Activated CD8-positive, alpha-beta T cell treated with anti-CD3 and anti-CD28 coated beads for 36 hours (primary cell): ENCODE measurements at places on chromosomes 2 and 18.

DNA sequence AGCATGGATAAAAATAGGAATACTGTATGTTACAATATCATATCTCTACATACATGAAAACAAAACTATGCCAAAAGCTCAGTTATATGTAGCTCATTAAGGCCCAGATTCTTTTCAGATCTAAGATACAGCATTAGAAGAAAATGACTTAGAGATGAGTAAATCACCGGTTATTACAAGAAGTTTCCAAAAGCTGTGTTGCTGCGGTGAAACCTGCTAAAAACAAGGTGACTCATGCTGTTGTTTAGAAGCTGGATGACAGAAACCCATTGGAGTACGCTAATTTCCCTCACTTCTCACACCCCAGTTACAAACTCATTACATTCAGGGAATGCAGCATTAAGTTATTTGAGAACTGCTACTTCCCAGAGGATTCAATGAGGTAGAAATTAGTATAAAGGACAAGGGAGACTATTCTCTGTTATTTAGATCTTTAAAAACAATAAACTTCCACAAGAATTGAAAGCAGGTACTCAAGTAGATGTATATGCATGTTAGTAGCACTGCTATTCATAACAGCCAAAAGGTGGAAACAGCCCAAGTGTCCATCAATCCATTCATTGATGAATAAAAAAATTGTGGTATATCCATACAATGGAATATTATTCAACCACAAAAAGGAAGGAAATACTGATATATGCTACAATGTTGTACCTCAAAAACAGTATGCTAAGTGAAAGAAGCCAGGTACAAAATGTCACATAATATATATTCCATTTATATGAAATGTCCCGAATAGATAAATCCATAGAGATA is 32.6 kb downstream of the RBKS start:
- no peak overlapping the region for H3K4me3 ChIP-seq
- peak overlapping the region; percentile 52 for H3K27ac ChIP-seq
- H3K4me1 ChIP-seq, result peaks cover 20% of the 10 kb centered on the region
- peak; percentile 27 for DNase-seq
- H3K36me3 ChIP-seq, result peaks cover 11% of the 10 kb centered on the region

DNA sequence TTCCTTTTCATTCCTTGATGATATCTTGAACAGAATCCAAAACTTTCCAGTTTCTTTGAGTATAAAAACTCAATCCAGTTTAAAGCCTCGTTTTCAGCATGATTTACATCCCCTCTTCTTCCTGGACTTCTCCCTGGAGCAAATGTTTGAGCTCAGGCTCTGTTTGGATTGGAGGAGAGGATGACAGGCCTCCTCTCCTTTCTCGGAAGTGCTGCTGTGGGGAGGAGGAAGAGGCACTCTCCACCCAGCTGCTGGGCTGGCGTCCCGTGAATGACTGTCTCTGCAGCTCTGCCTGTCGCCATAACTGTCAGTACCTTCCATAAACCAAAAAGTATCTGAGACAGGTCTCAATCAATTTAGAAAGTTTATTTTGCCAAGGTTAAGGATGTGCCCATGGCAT is 238.2 kb upstream of the AGAP1 start:
- no peak overlapping the region for H3K4me3 ChIP-seq
- H3K36me3 ChIP-seq, result no peaks in the 10 kb centered on the region
- H3K4me1 ChIP-seq, result no peaks in the 10 kb centered on the region
- no peak overlapping the region for H3K27ac ChIP-seq
- H3K27me3 ChIP-seq, result peaks cover 35% of the 10 kb centered on the region

DNA sequence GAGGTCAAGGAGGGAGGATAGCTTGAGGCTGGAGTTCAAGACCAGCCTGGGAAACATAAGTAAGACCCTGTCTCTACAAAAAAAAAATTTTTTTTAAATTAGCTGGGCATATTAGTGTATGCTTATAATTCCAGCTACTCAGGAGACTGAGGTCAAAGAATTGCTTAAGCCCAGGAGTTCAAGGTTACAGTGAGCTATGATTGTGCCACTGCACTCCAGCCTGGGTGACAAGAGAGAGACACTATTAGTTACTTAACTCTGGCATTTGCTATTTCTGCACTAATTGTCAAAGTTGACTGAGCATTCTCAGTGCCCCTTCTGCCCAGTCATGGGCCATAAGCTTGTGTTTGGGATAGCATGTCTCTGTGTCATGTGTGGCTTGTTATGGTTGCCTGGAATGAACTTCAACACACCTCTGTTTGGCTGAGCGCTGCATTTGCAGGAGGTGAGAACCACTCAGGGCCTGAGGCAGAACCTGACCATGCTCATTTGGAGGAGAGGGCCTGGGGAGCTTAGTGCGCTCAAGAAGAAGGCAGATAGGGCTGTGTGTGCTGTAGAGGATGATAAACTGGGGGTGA is 77.7 kb downstream of the SH3RF3 start:
- peaks cover 19% of the 10 kb centered on the region for H3K4me1 ChIP-seq
- no peak overlapping the region for H3K4me3 ChIP-seq
- DNase-seq, result no peak
- no peak overlapping the region for H3K27ac ChIP-seq
- no peaks in the 10 kb centered on the region for H3K36me3 ChIP-seq

GRCh38 chr2:10141736-10142639 is 19.4 kb downstream of the RRM2 start:
- DNase-seq, result peak; percentile 45
- H3K4me3 ChIP-seq, result no peak overlapping the region
- peaks cover 22% of the 10 kb centered on the region for H3K4me1 ChIP-seq
- no peaks in the 10 kb centered on the region for H3K27me3 ChIP-seq
- H3K27ac ChIP-seq, result no peak overlapping the region
- H3K36me3 ChIP-seq, result peaks cover 38% of the 10 kb centered on the region

GRCh38 chr2:48849770-48850169 is 94.2 kb upstream of the LHCGR start:
- no peak overlapping the region for H3K4me3 ChIP-seq
- H3K27ac ChIP-seq, result no peak overlapping the region
- no peaks in the 10 kb centered on the region for H3K27me3 ChIP-seq
- no peaks in the 10 kb centered on the region for H3K4me1 ChIP-seq
- DNase-seq, result no peak

GRCh38 chr2:37600735-37601134 is 70.7 kb downstream of the CDC42EP3 start:
- H3K4me3 ChIP-seq, result peak overlapping the region; percentile 71
- peaks cover 25% of the 10 kb centered on the region for H3K36me3 ChIP-seq
- H3K4me1 ChIP-seq, result peaks cover 52% of the 10 kb centered on the region

GRCh38 chr18:27862041-27862682 is 314.8 kb downstream of the CDH2 start:
- H3K27ac ChIP-seq, result no peak overlapping the region
- no peaks in the 10 kb centered on the region for H3K27me3 ChIP-seq
- H3K4me1 ChIP-seq, result no peaks in the 10 kb centered on the region
- no peak overlapping the region for H3K4me3 ChIP-seq

- no peak overlapping the region for H3K4me3 ChIP-seq
- H3K27ac ChIP-seq, result no peak overlapping the region
Observed at GRCh38 chr2:110994250-110994961, 126.3 kb upstream of the BCL2L11 start.
